NCI-H748 treated with DMSO at 0.1 percent for 48 hours (cell line): ENCODE measurements at places on chromosomes 7 and 10.

DNA sequence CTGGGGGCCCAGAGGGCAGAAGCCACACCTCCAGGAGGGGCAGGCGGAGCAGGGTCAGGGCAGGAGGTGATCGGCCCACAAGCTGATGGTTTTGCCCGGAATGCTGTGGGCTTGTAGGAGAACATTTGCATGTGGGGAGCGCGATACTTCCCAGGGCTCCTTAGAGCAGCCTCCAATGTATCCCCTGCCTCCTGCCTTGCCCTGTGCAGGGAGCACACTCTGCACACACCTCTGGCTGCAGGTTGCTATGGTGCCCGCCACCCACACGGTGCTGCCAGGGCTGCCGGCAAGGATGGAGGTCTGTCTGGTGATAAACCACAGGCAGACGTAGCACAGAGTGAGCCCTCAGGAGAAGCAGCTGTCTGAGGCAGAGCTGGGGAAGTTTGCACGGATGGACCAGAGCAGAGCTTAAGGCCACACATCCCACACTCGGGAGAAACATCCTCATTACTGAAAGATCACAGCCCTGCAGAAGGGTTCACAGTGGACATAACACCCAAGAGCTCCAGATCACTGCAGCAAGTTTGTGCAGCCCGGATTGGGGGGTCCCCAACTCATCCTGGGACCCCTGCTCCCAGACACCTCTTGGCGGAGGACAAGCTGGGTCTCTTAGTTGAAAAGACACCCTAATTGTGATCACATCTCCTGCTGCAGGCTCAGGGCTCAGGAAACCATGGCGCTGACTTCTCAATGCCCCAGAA lies 41.8 kb downstream of the VIPR2 start:
- no peak for DNase-seq

GRCh38 chr10:20369863-20370736 lies 527.0 kb downstream of the NEBL start:
- peak; percentile 25 for DNase-seq

GRCh38 chr10:7932301-7933036 lies 114.2 kb downstream of the TAF3 start:
- DNase-seq, result no peak

DNA sequence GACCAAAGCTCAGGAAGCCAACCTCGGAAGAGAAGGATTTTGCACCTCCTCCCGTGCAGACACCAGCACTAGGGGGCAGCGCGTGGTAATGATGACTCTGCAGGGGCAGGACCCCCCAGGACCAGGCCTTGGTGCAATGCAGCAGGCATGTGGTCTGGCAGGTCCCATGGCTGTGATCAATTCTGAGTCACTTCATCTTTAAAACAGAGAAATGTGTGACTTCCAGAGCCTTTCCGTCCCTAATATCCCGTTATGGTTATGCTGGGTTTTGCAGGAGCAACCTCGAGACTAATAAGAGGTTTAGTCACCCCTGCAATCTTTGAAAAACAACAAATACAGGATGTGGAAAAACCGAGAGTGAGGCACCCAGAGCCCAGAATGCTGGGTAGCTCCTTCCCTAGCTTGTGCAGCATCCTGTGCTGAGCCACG lies 30.2 kb upstream of the GJD4 start:
- no peak for DNase-seq

- no peak for DNase-seq
Observed at GRCh38 chr10:107583974-107584373, 419.5 kb upstream of the SORCS1 start.

DNA sequence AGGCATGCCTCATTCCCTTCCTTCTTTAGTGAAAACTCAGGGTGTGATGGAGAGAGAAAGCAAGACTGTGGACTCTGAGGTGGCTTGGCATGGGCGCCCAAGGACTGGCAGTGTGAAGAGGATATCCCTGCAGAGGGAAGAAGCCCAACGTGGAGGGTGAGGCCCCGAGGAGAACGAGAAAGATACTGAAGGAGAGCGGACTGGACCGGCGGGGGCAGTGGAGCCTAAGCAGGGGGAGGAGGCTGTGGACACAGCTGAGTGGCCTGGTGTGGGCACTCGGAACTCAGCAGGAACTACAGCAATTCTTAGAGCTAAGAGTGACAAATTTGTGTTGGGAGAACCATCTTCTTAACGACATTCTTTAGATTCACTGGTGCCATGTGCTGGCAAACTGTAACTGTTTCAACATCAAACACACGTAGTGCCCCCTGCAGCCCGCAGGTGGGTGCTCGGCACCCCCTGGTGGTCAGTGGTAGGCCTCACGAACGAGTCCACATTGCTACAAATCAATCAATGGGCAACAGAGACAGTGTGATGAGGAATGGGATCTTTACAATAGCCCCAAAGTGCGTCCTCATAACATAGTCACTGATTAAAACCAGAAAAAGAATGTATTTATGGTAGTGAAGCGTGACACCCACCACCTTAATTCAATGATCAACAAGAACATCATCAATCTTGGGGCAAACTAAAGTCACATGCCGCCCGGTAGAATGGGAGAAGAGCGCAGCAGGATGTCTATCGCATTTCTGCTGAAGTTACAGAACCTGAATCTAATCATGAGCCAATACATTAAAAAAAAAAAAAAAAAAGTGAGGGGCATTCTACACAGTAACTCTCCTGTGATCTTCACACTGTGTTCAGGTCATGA lies 2.0 kb upstream of the SFTPA1 start:
- DNase-seq, result no peak

- no peak for DNase-seq
Observed at GRCh38 chr10:20406281-20407104, 490.6 kb downstream of the NEBL start.

DNA sequence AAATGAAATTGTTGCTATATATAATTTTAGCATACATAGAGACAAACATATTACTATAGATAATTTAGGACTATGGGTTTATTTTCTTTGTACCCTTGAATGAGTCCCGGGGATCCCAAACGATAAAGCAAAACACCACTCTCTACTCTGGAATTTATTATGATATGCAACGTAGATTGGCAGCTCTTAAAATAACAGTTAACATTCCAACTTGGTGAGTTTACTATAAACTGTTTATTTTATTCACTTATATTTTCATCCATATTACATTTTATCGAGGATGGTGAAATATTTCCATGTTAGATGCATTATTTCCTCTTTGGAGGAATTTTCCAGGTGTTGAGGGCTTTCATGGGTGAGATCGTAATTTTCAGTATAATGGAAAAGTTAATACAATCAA lies 138.7 kb upstream of the DGKB start:
- DNase-seq, result no peak

DNA sequence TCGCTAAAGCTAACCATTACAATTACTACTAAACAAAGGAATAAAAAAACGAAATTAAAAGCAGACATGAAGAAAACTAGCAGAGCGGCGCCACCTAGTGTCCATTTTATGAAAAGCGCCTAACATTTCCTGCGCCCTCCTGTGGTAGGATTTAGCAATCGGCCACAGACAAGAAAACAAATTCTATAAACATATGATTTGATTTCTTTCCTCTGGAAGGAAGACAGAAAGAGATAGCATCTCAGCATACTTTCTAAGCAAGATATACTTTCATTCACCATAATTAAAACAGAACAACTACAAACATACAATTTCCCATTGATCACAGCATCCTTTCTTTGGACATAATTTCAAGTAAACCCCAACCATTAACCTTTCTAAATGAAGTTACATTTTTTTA lies 337.7 kb upstream of the NPVF start:
- peak; percentile 77 for DNase-seq

DNA sequence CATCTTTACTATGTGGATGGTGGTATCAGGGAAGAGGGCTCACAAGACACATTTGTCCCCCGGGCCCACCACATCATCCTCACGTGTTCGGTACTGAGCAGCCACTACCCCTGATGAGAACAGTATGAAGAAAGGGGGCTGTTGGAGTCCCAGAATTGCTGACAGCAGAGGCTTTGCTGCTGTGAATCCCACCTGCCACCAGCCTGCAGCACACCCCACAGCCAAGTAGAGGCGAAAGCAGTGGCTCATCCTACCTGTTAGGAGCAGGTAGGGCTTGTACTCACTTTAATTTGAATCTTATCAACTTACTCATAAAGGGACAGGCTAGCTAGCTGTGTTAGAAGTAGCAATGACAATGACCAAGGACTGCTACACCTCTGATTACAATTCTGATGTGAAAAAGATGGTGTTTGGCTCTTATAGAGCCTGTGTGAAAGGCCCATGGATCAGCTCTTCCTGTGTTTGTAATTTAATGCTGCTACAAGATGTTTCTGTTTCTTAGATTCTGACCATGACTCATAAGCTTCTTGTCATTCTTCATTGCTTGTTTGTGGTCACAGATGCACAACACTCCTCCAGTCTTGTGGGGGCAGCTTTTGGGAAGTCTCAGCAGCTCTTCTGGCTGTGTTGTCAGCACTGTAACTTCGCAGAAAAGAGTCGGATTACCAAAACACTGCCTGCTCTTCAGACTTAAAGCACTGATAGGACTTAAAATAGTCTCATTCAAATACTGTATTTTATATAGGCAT lies 9.1 kb upstream of the CSGALNACT2 start:
- no peak for DNase-seq
